ENCODE measurements at places on chromosomes 4 and X.

- no peak for DNase-seq
These were observed 796 bp upstream of the MED14 start for GRCh38 chrX:40736170-40736505.

- DNase-seq = peak; percentile 5
These were observed 251.6 kb downstream of the USP46 start for GRCh38 chr4:52407545-52407944.

DNA sequence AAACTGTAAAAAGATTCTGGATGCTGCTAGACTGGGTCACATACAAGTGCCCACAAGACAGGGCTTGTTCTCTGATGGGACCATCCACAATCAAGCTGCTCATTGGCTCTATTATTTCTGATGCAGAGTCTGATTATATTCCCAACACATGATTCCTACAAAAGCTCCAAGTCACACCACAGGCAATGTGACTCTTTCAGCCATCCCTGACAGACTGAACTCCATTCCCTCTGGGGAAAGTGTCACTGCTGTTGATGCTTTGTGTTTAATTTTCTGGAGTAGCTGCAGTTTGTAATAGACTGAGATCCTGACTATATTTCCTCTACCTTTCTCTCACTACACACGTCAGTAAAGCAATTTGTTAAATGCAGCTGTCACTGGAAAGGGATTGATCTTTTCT is 55.4 kb upstream of the BCLAF3 start:
- DNase-seq = no peak

GRCh38 chr4:70443329-70443728 is 28.7 kb upstream of the MUC7 start:
- no peak for DNase-seq

DNA sequence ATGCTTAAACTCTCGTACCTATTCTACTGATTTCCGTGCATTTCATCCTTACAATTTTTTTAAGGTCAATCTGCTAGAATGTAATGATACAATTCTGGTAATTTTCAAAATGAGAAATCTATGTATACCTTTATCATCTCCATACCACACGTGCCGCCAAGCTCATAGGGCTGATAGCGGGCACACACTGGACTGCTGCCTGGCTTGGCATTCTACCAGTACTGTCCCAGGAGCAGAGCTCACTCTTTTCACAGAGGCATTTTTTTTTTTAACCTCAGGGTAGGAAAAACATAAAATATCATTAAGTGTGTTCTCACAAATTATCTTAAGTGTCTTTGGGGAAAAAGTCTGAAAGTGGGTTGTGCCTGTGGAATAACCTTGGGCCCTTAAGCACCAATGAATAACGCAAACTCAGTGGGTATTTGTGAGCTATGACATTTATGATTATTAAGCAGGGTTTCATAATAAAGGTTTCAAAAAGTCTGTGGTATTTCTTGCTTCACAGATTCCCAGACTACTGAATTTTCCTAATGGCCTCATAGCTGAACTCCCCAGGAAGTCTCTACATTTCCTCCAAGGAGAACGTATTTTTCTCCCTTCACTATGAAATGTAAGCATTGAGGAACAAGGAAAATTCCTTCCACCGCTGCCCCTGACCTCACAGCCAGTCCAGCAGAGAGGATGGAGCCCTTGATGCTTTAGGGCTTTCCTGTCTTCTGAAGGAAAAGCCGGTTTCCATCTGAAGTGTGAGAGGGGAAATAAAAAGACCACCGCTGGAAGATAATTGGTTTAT is 125.2 kb downstream of the ELOVL6 start:
- no peak for DNase-seq

DNA sequence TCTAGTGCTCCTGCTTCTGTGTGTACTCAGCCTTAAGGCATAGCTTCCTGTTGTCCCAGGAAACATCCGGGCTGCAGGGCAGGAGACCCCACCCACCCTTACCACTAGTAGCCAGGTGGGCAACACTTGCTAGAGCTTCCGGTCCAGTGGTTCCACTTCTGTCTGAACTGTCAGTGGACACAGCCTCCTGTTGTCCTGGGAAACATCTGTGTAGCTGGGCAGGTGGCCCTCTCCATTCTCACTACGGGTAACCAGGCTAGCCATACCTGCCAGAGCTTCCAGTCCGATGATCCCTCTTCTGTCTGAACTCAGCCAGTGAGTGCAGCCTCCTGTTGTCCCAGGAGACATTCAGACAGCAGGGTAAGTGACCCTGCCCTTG is 372.2 kb downstream of the INPP4B start:
- DNase-seq = no peak

GRCh38 chrX:15315509-15315908 is at the start of gene ASB11:
Gene ASB11 (minus strand): TSS chrX:15315640. CDS start chrX:15315605, 35 bp downstream.
- no peak for DNase-seq

DNA sequence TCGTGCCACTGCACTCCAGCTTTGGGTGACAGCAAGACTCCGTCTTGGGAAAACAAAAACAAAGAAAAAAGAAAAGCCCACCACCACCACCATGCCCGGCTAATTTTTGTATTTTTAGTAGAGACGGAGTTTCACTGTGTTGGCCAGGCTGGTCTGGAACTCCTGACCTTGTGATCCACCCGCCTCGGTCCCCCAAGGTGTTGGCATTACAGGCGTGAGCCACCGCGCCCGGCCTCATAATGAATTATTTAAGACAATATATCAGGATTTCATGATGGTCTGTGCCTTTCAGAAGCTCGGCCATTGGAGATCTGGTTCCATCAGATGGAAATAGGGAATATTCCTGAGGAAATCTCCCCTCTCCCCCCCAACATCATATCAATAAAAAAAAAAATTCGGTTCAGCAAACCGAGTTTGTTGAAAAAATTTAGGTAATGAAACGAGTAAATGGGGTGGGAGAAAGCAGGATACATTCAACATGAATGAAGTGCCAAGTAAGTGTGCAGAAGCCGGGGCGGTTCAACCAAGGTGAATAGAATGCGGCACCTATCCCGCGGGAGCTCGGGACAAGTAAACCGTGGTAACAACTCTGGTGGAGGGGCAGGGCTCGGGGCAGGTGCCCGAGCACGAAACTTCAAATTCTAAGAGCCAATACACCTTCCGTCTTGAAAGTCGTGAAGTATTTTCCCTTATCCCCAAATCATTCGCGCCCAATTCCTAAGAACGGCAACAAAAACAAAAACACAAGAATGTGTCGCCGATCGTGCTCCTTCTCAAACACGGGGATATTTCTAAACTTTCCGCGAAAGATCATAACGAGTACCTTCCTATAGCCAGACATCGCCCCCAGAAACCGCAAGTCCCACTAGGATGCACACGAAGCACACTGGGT is 773 bp upstream of the TXLNG start:
- DNase-seq = no peak

GRCh38 chr4:116082808-116083366 is 969.5 kb upstream of the NDST4 start:
- DNase-seq = no peak

DNA sequence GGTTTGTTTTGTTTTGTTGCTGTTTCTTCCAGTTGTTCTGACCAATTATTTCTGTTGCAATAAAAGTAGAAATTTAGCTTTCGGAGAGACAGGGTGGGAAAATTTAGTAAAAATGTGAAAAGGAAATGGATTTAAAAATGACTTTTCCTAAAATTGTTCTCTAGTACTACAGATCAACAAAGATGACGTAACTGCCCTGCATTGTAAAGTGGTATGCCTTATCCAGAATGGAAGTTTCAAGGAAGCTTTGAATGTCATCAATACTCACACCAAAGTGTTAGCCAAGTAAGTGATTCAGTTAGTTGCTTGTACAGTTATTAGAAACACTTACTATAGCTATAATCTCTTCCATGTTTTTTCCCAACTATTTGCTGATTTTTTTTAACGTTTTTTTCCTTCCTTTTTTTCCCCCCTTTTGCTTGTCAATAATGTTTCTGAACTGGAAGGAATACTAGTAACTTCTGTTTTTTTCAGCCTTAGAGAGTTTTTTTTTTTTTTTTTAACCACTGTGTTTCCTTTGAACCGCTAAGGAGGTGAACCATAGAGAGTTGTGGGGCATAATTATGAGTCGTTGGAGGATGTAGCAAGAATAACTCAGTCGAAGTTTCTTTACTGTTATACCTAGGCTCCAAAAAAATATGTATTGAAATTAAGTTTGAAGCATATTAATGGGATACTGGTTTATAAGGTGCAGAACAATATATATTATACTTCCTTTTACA is 2.2 kb downstream of the SRP72 start:
- DNase-seq = no peak

DNA sequence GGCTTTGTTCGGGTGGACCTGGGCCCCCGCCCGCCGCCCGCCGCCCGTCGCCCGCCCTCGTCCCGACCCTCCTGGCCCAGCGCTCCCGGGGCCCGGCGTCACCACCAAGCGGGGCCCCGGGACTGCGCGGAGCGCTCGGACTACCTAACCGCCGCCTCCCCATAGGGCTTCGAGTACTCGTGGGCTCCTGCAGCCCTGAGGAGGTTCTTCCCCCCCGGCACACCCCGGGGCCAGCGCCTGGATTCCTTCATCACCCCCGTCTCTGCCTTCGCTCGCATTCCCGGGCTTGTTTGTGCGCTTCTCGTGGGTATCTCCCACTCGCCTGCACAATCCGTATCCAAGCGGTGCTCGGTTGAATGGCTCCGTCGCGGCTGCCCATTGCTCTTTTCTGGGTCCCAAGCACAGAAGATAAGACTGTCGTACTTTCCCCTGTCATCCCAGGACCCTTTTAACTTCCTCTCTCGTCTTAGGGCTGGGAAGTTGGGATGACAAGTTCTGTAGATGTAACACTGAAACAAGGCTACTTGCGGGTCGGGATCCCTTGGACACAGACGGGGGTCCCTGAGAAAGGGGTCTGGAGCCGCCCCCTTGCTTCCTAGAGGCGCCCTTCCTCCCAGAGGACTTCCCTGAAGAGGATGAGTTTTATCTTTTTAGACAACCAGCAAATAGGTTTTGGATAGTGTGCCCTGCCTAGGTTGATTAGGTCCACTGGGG is 565 bp downstream of the MOB1B start:
- DNase-seq = peak; percentile 41

GRCh38 chrX:108947205-108947604 is 210.8 kb upstream of the IRS4 start:
- DNase-seq = no peak

DNA sequence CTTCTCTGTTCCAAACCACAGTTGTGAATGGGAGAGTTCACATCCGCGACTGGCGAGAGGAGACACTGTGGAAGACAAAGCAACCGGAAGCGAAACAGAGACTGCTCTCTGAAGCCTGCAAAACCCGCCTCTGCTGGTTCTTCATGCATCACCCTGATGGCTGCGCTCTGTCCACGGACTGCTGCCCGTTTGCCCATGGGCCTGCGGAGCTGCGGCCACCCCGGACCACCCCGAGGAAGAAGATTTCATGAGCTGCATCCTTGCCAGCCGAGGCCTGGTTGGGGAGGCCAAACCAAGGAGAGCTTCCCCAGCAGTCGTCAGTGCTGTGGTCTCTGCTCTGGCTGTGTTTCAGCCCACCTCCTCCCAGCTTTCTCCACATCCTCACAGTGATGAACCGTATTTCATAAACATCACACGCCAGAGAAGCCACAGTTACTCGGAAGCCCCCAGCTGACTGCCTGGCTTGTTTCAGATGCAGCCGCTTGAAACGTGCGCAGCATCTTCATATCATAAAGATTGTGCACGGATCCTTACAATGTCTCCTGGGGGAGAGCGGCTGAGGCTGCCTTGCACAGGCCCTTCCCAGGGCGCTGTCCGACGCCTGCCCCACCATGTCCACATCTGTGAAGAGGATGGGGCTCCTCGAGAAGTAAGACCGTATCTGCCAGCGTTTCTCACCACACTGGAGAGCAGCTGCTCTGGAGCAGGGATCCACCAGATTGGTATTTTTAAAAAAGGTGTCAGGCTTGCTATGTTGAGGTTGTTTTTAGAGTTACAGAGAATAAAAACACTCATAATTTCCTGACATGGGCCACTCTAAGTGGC is 35.4 kb downstream of the TRMT44 start:
- DNase-seq = no peak

GRCh38 chrX:131614241-131614640 is 70.4 kb downstream of the OR13H1 start:
- DNase-seq = no peak

- DNase-seq = no peak
These were observed 4.6 kb downstream of the GRIPAP1 start for GRCh38 chrX:48997455-48997854.

GRCh38 chr4:82403725-82404124 is 26.5 kb downstream of the HNRNPDL start:
- no peak for DNase-seq

DNA sequence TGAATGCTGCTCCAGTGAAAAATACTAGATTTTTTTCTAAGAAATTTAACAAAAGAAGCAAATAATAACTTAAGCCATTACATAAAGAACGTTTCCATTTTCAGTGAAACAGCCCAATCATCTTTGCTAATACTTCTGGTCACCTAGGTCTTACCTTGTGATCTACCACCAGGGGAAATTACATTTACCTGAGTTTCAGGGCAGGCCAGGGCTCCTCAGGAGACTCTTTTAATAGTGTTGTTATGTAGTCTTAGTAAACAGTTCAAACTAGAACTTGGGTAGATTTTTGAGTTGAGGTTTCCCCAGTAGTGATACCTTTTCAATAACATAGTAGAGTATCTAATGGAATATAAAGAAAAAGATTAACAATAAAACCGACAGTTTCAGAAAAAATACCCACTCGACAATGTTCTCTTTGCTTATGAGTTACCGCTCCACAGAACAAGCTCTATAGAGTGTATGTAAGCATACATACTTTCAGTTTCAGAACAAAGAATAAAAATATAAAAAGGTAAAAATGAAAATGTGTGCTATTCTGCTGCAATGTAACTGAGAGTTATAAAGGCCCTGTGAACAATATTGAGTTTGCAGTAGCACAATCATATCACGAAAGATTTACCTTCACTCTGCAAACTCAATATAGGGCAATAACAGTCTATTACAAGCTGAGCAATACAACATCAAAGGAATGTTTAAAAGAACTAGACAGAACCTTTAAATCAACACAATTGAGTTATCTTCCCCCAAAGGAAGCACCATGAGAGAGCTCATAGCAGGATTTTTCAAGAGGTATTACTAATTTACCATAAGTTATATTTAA is 165.8 kb downstream of the ATOH1 start:
- no peak for DNase-seq

GRCh38 chrX:154021131-154021611 is 1.5 kb upstream of the IRAK1 start:
- DNase-seq = peak; percentile 61

DNA sequence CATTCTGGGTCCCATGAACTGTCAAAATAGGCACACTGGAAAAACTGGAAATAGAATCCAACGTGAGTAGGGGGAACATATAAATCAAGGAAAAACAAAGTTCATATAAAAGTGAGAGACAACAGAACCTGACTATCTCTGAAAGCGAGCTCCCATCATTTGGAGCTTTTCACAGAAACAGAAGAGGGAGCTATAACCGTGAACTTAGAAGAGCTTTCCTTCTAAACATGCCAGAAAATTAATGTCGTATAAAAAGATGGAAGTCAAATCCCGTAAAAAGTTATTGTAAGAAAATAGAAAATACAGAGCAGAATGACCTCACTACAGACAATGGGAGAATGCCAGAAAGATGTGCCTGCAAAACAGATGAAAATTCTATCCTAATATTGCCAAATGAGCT is 23.9 kb upstream of the HSD17B10 start:
- no peak for DNase-seq

- peak; percentile 75 for DNase-seq
These were observed 492 bp upstream of the NKX3-2 start for GRCh38 chr4:13544606-13545393.

- DNase-seq = peak; percentile 85
These were observed 154.5 kb upstream of the GALNT7 start for GRCh38 chr4:173014113-173014558.
